ENCODE measurements at places on chromosomes 12 and 14.

GRCh38 chr12:111256629-111257434, 112.1 kb downstream of the PHETA1 start:
- DNase-seq, result no peak

DNA sequence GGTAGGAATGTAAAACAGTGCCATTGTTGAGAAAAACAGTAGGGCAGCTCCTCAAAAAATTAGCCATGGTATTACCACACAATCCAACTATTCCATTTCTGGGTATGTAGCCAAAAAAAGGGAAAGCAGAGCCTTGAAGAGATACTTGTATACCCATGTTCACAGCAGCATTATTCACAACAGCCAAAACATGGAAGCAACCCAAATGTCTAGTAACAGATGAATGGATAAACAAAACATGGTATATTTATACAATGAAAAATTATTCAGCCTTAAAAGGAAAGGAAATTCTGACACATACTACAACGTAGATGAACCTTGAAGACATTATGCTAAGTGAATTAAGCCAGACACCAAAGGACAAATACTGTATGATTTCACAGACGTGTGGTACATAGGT, 67.6 kb upstream of the GNG2 start:
- no peak for DNase-seq

- peak; percentile 49 for DNase-seq
Observed at GRCh38 chr14:71720978-71721624, 211.1 kb upstream of the RGS6 start.

- DNase-seq, result peak; percentile 11
Observed at GRCh38 chr12:6452944-6453630, 1.2 kb downstream of the TAPBPL start.
